ENCODE measurements at places on chromosomes 5 and 9.

DNA sequence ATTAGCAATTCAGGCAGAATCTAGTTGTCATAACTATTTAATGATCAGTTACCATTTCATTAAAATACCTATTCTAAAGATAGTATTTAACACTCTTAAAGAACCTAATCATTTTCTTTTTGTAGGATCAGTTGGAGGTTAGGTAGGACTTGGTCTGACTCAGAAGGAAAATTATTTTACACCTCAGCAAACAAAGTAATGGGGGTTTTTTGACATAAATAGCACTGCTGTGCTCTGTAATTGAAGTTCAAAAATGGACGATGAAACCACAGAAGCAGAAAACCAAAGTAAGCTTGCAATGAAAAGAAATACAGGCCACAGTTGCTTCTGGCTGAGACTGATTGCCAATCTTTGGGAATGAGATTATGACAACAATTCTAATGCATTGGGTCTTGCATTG is 187.0 kb upstream of the TRPM3 start:
- DNase-seq: no peak

DNA sequence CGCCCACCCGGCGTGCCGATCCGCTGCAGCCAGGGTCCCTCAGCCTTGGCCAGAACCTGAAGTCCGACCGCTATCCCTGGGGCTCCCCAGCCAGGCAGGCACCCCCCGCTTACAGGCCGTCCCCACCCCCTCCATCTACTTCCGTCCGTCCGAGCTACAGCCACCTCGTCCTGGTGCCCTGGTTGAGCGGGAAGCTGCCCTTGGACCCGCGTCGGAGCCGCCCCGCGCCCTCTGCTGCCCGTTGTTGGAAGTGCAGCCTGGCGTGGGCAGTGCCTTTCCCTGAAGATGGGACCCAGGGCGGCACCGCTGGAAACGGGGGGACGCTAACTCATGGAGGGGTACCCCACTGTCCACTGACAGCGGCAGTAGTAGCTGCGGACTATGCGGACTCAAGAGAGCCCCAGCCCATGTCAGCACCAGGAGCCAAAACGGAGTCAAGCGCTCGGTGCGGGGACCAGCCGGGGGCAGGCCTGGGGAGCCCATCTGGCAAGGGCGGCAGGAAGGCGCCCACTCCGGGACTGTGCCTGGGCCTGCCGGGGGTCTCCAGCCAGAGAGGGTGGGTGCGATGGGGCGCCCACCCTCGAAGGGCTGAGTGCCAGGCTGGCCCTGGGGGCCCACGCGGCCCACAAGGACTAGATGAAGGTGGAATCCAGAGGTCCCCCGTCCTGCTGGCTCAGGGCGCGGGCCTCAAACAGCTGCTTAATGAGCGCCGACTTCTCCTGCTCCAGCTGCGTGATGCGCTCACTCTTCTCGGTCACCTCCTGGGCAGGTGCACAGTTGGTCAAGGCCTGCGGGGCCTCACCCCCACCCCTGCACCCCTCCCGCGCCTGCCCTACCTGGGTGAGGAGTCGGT is 6.1 kb downstream of the SAPCD2 start:
- no peak for DNase-seq

DNA sequence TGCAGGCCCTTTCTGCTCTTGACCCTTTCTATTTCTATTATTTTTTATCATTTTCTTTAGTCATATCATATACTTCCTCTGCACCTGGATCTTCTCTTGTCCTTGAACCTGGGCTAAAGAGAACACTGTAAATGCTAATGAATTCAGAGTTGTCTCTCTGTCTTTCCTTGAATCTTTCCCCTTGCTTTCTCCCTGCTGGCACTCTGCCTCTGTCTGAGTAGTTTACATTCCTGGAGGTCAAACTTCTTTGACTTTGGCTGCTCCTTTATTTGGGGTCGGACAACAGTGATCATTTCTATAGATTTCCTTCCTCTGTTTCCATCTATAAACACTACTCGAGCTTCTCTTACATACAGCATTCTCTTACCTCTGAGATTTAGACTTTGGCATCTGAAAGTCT is 47.1 kb downstream of the IZUMO3 start:
- DNase-seq: no peak

DNA sequence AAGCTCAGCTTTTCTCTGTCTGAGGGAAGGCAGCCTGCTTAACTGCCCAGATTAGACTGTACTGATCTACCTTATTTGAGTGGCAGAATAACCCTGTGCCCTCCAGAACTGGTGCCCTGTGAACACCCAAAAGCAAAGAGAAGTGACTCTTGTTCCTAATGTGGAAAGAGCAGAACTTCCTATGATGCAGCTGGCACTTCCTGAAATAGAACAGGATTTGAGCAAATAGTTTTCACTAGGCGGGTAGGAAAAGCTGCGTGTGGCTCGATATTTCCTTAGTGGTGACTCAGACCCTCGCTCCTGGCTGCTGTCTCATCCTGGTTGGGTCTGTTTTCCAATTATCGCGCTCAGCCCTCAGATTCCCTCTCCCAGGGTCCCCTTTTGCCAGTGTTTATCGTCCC is 89.9 kb downstream of the SH3TC2 start:
- DNase-seq: peak; percentile 82

DNA sequence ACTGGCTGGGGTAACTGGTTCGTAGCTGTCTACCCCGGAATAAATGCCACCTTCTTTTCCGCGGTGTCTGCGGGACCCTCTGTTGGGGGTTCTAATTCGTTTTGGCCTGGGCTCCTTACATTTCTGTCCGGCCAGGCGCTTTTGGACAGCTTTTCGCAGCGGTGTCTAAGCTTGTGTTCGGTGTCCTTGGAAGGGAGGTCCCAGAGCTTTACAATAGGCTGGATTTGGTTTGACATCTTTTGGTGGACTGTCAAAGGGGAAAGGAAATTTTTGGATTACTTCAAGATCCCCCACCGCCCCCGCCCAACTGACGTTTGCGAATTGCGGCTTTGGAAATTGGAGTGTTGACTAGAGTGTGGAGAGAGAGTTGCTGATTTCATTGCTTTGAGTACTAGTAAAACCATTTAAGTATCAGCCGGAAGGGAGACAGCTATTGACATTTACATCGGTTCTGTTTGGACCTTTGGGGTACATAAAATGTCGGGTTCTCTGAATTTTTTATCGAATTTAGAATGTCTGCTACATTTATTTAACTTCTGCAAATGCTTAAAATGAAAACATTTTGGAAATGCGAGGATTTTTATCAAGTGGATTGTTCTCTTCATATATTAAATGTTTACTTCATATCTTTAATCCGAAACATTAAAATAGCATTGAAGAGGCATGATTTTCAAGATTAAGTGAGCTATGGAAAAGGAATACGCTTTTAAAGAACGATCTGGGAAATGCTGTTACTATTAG is 4.7 kb upstream of the PURA start:
- DNase-seq: peak; percentile 18

GRCh38 chr5:16740811-16741392 is 124.1 kb upstream of the RETREG1 start:
- peak; percentile 41 for DNase-seq

DNA sequence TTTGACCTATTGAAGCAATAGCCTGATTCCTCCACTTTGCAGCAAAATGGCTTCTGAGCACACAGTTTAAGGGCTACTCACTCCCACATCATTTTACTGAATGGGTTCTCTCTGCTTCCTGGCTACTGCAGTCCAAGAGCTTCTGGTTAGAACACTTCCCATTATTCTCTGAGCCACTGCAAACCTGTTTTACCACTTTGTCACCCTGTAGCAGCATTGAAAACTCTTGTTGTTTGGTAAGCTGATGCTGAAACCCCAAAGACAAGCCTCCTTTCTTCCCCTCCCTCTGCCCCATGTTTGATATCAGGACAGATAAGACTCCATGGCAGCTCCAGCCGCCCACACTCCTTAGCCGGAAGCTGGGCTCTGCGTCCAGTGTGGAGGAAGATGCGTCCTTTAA is 84.4 kb upstream of the RARS1 start:
- no peak for DNase-seq

DNA sequence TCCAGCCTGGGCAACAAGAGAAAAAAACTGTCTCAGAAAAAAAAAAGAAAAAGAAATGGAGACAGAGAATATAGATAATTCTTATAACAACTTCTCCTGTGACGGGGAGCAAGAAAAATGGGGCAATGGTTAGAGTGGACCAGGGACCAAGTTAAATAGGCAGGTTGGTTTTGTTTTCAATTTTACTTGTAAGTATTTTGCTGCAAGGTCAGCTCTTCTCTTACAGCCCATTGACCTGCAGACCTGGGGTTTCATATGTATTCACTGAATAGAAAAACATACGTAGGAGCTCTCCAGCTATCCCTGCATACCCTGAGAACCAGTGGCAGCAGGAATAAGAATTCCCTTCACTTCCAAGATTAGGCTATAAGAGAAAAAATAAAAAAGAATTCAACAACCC is 29.2 kb upstream of the IL13 start:
- no peak for DNase-seq

- DNase-seq: peak; percentile 94
Measured at GRCh38 chr5:132425009-132425937, 55.8 kb downstream of the SLC22A5 start.

DNA sequence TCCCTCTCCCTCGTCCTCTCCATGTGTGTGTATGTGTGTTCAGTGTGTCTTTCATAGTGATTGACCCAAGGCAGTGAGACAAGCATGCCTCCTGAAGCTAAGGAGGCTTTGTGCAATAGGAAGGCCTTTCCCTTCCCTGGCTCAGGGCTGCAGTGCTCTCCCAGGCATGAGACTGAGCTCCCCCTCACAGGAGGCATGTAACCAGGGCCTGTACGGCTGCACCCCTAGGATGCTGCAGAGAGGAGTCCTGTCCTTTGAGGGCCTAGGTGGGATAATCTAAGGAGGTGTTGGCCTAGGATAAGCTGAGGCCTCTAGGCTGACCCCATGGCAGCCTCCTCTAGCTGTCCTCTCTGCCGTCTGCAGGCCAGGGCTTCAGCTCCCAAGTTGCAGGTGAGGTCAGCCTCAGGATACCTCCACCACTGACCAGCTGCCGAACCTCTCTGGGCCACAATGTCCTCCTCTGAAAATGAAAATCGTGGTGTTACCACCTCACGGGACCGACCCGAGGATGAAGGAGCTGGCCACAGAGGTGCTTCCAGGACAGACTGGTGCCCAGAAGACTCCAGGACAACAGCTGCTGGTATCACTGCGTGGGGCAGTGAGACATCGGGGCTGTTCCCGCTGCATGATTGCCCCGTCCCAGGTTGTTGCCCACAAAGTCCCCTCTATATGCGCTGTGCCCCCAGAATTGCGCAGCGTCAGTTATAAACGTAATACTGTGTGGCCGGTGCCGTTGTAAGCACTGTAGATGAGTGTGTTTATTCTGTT is 129.6 kb downstream of the BARX1 start:
- DNase-seq: no peak

- peak; percentile 35 for DNase-seq
Measured at GRCh38 chr5:155983954-155984353, 343.0 kb upstream of the SGCD start.

DNA sequence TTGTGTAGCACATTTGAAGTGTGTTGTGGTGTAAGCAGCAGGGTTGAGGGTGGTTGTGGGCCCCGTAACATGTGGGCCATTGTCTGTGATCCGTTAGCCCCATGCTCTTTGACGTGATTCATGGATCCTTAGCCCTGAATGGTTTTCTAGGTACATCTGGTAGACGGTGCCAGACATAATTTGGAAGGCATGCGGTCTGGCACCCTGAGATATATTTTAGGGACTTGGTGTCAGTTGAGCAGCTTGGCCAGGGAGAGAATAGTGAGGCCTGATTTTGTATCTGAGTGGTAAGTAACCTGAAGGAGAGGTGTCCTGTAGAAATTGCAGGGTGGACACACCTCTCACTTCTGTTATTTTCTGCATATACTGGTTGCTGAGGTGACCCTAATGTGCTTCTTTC is 10.9 kb downstream of the SH3GL2 start:
- no peak for DNase-seq

DNA sequence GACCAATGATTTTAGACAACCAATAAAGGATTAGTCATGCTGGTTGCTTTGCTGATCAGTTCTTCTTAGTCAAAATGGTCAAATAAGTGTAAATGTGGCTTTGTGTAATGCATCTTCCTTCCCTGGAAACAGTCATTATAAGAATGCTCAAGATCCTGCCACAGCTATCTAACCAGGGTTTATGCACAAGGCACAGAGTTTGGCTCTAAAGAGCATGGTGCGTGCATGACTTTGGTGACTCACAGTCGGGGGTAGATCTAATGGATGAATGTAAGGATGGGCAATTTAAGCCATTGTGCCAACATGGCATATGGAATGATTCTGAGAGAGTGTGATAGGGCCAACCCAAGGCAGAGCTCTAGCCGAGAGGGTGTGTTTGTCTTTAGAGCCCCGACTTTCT is 6.5 kb downstream of the LIX1 start:
- no peak for DNase-seq

GRCh38 chr5:96280946-96281393 is 152.1 kb downstream of the PCSK1 start:
- DNase-seq: no peak

- no peak for DNase-seq
Measured at GRCh38 chr9:87796196-87796595, 70.3 kb downstream of the CTSL start.

DNA sequence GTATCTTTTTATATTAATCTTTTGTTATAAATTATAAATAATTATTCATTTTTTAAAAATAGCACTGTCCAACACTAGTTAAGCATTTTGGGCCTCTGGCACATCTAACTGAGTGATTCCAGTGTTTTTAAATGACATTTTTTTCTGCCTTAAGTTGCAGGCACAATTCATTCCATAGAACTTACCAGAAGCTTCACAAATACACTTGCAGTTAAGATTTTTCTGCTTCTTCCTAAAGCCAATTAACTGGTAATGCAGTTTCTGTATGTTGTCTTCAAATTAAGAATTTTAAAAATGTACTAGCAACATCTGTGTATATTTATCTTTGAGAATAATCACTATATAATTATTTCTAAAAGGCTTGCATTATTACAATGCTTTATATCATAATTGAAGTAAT is 11.2 kb upstream of the NFIB start:
- DNase-seq: no peak

- DNase-seq: peak; percentile 75
Measured at GRCh38 chr9:34254141-34254913, 74.7 kb downstream of the KIF24 start.

GRCh38 chr5:1446602-1447343 is 1.5 kb upstream of the SLC6A3 start:
- DNase-seq: no peak

GRCh38 chr5:113311301-113311700 is 123.5 kb downstream of the TSSK1B start:
- DNase-seq: no peak

DNA sequence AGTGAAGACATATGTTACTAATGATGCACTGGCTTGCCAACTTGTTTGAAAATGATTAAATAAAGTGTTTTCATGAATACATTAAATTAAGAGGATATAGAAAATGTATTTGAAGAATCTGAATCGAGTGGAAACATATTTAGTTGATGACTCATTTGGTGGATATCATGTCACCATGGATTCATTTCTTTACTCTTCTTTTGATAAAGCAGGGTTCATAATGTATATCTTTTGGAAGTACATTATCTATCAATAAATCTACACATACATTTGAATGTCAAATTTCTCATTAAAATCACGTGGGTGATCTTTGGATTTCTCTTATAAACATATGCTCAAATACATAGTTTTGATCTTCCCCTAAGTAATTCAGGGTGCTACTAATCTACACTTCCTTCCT is 1148.1 kb upstream of the ACO1 start:
- DNase-seq: no peak
